ENCODE measurements at places on chromosomes 1 and 21.

DNA sequence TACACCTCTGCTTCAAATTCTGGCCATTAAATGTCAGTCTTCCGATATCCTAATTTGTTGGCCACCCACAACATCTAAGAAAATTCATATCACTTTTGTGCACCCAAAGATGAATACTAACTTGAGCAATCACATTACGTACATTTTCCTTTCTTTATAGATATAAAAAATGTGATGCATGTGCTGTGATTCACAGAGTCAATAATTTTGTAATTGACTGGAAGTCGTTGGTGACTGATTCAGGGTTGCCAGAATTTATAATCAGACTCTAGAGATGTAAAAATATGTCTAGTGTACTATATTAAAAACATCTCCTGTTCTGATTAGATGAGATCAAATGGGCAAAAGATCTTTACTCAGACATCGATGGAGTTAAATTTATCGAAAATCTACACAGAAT is 150.0 kb upstream of the KCTD3 start:
- no peak for DNase-seq

- no peak for DNase-seq
Observed at GRCh38 chr21:39527067-39527595, 75.4 kb downstream of the SH3BGR start.

GRCh38 chr1:90919190-90919719 is 102.6 kb downstream of the ZNF644 start:
- DNase-seq, result no peak

- no peak for DNase-seq
Observed at GRCh38 chr1:13779930-13780329, 79.9 kb downstream of the PRDM2 start.

GRCh38 chr1:112744009-112744578 is 29.0 kb upstream of the PPM1J start:
- DNase-seq, result no peak

- no peak for DNase-seq
Observed at GRCh38 chr1:161182214-161182613, 4.9 kb upstream of the B4GALT3 start.

DNA sequence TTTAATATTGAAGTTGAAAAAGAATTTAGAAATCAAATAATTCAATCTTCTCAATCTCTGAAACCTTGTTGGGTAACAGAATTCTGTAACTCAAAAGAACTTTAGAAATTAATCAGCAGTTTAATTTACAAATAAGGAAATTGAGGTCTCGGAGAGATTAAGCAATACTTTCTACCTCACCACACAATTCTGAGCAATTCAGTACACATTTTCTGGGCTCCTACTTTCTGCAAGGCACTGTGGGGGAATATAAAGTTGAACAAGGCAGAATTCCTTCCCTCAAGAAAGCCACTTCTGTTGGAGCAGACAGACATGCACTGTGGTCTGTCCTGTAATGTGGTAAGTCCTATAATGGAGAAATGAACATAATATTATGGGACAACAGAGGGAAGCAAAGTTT is 47.7 kb downstream of the MEF2D start:
- no peak for DNase-seq

DNA sequence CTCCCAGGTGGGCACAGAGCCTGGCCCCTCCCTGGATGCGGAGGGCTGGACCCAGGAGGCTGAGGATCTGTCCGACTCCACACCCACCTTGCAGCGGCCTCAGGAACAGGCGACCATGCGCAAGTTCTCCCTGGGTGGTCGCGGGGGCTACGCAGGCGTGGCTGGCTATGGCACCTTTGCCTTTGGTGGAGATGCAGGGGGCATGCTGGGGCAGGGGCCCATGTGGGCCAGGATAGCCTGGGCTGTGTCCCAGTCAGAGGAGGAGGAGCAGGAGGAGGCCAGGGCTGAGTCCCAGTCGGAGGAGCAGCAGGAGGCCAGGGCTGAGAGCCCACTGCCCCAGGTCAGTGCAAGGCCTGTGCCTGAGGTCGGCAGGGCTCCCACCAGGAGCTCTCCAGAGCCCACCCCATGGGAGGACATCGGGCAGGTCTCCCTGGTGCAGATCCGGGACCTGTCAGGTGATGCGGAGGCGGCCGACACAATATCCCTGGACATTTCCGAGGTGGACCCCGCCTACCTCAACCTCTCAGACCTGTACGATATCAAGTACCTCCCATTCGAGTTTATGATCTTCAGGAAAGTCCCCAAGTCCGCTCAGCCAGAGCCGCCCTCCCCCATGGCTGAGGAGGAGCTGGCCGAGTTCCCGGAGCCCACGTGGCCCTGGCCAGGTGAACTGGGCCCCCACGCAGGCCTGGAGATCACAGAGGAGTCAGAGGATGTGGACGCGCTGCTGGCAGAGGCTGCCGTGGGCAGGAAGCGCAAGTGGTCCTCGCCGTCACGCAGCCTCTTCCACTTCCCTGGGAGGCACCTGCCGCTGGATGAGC is 34.2 kb downstream of the TRIM11 start:
- no peak for DNase-seq

DNA sequence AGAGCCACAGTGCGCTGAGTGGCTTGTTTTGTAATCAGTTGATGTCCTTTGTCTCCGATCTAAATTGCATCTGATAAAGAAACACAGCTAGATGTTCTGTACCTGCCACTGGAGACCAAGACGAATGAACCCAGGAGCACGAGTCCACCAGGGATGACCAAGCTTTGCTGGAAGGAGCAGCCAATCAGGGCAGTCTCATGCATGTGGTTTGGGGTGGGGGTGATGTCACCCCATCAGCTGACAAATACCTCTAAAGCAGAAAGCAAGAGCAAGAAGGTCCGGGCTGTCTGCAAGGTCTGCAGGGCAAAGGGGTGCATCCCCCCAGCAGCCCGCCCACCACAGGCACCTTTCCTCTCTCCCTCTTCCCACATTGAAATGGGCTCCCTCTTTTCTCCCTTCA is 653.8 kb downstream of the AJAP1 start:
- DNase-seq, result no peak

- DNase-seq, result no peak
Observed at GRCh38 chr1:85599076-85599491, 18.5 kb downstream of the CCN1 start.

- no peak for DNase-seq
Observed at GRCh38 chr1:77300566-77300965, 18.7 kb downstream of the AK5 start.

GRCh38 chr1:47709019-47709871 is 271.4 kb downstream of the FOXD2 start:
- DNase-seq, result peak; percentile 87

GRCh38 chr21:26153758-26154157 is 16.8 kb downstream of the APP start:
- no peak for DNase-seq

DNA sequence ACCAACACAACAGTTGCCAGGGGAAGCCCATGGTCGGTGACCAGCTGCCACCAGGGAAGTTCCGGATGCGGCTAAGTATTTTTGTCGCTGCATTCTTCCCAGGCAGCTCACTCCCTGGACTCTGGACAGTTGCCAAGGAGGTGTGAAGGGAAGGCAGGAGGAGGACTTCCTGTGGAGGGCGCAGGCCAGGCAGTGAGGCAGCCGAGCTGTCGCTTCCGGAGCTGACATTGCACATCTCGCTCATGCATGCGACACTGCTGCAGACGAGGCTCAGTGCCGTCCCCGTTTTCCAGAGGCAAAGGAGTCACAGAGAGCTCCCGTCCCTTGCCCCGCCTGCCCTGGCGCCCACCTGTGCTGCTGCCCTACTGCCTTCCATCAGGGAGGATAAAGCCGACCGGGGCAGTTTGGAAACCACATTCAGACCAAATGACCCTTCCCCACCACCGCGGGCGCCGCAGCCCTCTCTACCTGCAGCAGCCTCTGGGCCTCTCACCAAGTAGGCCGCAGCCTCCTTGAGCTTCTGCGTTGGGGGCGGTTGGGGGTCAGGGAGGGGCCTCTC is 81.4 kb downstream of the NENF start:
- peak; percentile 88 for DNase-seq

DNA sequence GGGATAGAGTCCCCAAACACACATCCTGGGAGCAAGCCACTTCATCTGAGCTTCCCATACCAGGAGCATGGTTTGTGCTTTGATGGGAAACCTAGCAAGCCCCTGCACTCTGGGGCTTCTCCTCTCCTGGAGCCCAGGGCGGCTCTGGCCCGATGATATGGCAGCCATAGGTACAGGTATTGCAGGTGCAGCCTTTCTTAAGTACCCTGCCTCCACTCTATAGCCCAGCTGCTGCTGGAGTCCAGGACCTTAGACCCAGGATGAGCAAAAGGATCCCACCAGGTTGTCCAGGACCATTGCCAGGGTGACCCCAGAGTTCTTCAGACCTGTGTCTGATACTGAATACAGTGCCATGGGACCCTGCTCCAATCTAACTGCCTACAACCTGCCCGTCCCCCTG is 4.2 kb downstream of the C1orf226 start:
- DNase-seq, result no peak

DNA sequence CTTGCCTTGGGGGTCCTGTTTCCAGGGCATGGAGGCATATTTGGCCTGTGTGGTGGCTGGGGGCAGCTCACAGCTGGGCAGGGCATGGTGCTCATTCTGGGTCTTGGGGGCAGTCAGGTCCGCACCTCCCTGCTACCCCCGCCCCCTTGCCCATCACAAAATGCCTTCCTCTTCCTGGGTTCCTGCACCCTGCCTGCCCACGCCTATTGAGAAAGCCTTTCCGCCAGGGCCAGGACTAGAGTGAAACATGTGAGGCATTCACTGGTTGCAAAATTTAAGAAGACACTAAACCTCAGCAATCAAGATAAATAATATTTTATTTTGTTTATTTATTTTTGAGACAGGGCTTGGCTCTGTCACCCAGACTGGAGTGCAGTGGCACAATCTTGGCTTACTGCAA is 19.7 kb downstream of the PTAFR start:
- DNase-seq, result no peak

- DNase-seq, result no peak
Observed at GRCh38 chr21:35020902-35021301, 28.2 kb downstream of the RUNX1 start.

- no peak for DNase-seq
Observed at GRCh38 chr1:44068442-44068921, 37.2 kb upstream of the SLC6A9 start.

DNA sequence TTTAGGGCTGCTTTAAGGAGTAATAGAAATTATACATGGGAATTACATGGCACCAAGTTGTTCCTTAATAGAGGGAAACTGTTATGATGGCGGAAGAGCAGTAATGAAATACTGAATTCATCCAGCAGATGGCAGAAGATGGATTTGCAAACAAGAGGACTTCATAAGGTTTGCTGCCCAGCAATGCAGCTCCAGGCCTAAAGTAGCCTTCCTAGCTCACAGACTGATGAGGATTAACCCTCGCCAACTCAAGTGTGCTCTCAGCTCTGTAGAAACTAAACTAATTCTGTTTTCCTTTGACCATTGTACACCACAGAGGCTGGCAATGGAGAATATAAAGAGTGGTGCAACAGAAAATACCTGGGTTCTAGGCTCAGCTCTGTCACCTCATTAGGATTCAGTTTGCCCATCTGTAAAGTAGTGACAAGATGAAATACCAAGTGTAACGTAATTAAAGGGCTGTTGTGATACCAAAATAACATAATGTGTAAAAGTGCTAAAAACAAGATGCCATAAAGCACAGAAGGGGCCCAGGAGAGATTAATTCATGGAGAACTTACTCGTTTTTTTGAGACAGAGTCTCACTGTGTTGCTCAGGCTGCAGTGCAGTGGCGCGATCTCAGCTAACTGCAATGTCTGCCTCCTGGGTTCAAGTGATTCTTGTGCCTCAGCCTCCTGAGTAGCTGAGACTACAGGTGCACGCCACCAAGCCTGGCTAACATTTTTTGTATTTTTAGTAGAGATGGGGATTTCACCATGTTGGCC is 102.4 kb upstream of the SERBP1 start:
- peak; percentile 70 for DNase-seq

Data from NCI-H2029 (cell line).